Esophagus mucosa (tissue), 1 donor: ENCODE measurements at places on chromosomes 16 and 17.

- peak; percentile 82 for ATAC-seq
Measured at GRCh38 chr17:65627891-65628643, 66.6 kb upstream of the AXIN2 start.

DNA sequence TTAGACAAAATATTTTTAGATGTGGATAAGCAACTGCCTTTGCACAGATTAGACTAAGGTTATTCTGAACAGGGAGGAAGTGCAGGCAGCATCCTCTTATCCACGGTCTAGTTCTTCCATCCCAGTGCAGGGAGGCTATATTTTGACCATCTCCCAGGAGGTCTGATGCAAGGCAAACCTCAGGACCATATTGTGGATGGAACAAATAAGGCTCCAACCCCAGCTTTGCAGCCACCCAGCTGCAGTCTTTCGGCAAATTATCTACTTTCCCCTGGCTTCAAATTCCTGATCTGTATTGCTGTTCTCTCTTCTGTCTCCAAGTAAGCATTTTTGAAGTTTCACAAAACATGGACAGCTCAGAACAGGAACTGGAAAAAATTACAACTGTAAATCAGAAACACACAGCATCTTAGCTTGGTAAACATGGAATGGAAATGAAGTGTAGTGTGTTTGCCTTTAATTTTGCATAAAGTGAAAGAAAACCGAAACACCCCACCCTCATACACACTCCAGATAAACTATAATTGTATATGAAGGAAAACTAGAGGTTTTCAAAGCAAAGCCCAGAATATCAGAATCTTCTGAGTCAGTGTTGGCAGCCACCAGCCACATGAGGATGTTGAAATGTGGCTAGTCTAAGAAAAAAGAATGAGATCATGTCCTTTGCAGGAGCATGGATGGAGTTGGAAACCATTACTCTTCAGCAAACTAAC, 33.5 kb upstream of the MON1B start:
- no peak for ATAC-seq

DNA sequence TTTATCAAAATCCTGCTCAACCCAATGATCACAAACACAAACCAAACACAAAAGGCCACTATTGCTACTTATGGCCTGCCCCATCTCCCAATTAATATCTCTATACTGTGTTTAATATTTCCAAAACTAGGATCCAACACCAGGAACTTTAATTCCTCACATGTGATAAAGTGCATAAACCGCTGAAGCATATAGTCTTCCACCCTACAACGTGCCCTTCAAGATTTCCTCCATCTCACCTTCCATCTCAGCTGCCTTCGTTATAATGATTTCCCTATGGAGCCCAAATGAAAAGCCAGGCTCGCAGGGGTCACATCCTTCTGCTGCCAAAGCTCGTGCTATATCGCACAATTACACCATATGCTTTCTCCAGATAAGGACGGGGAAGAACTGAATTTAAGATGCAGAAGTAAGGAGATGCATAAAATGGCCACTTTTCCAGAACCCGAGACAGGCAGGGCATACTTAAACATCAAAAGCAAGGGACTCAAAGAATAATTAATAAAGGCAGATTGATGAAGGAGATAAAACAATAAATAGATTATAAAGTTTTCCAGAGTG, 1.8 kb downstream of the MYH10 start:
- no peak for ATAC-seq

DNA sequence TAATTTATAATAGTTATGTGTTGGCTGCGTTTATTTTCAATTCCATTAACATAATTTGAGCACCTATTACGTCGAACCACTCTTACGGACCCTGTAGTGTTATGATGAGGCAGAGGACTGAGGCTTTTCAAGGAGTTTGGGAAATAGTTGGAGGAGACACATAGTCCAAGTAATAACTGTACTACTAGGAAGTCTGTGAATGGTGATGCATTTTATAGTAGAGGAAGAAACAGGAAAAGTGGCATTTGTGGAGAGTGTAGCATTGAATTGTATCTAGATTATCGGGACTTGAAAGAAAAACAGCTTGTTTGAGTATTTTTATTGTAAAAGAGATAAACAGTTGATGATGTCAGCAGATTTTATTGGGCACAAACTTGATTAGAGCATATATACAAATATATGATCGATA, 1.7 kb downstream of the NFATC3 start:
- ATAC-seq = no peak

- ATAC-seq = peak; percentile 75
Measured at GRCh38 chr16:29029168-29029994, 44.5 kb downstream of the LAT start.

DNA sequence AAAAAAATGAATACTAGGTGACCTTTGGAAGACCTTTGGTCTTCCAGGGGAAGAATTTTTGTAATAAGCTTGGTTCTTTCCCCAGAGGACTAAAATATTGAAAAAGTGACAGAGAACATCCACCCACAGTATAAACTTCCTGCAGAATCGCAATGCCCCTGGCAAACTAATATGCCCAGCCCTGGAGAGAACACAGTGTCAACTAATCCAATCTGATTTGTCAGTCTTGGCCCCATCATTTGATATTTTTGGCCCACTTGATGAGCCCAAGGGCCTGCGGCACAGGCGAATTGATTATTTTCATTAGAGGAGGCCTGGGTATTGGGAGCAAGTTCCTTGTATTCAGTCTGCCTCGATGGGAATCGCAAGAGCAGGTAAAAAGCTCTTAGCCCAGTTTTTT, 98.4 kb downstream of the MAP2K6 start:
- ATAC-seq = no peak

GRCh38 chr16:81371106-81371505, 56.3 kb downstream of the GAN start:
- no peak for ATAC-seq

- ATAC-seq = no peak
Measured at GRCh38 chr16:80903616-80904015, 99.2 kb upstream of the CDYL2 start.

GRCh38 chr17:9408868-9409829, 166.5 kb downstream of the STX8 start:
- ATAC-seq = no peak

GRCh38 chr16:68512183-68512582, 26.9 kb upstream of the ZFP90 start:
- no peak for ATAC-seq

DNA sequence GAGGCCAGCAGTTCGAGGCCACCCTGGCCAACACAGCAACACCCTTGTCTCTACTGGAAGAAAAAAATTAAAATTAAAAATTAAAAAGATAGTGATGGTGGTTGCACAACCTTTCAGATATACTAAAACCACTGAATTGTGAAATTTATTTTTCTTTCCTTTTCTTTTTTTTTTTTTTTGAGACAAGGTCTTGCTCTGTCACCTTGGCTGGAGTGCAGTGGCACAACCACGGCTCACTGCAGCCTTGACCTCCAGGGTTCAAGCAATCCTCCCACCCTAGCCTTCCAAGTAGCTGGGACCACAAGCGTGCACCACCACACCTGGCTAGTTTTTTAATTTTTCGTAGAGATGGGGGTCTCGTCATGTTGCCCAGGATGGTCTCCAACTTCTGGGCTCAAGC, 254.4 kb downstream of the SLC39A11 start:
- ATAC-seq = no peak

DNA sequence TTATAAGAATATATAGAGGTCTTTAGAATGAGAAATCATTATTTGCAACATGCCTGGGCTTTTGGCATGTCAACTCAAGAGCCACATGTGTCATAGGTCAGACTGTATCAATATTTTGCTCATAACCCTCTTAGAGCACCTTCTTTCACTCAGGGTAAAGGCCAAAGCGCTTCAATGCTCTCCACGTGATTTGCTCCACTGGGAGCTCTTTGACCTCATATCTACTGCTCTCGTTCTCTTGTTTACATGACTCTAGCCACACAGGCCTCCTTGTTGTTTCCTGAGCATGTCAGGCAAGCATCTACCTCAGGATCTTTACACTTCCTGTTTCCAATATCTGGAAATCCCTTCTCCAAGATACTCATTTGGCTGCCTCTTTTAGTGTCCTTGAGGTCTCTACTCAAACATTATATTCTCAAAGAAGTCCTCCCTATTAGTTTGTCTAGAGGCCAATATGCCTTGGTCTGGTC, 148.4 kb downstream of the TOX3 start:
- no peak for ATAC-seq

DNA sequence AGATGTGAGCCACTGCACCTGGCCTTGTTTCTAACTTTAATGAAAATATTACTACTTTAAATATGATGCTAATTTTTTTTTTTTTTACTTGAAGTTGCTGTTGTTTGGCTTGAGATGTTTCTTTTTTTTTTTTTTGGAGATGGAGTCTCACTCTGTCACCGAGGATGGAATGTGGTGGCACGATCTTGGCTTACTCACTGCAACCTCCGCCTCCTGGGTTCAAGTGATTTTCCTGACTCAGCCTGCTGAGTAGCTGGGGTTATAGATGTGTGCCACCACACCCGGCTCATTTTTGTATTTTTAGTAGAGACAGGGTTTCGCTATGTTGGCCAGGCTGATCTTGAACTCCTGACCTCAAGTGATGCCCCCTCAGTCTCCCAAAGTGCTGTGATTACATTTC, 23.6 kb downstream of the IGSF6 start:
- ATAC-seq = peak; percentile 66

DNA sequence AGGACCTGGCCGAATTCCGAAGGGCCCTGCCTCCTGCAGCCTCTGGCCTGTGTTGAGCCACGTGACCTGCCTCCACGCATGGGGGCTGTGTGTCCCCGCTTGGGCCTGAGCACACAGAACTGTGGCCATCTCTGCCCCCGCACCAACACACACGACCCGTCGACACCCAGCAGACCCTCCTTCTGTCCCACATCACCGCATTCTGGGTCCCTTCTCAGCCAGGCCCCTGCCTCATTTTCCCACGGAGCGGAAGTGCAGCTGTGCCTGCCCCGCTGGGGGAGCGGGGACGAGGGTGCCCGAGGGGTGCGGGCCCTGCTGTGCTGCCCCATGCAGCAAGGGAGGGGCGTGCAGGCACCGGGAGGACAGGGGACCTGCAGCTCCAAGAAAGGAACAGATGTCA, 18.4 kb downstream of the NDUFAF8 start:
- ATAC-seq = no peak

GRCh38 chr16:70708366-70709246, 22.8 kb upstream of the MTSS2 start:
- no peak for ATAC-seq

- peak; percentile 84 for ATAC-seq
Measured at GRCh38 chr17:32755045-32755805, 121.7 kb downstream of the MYO1D start.

DNA sequence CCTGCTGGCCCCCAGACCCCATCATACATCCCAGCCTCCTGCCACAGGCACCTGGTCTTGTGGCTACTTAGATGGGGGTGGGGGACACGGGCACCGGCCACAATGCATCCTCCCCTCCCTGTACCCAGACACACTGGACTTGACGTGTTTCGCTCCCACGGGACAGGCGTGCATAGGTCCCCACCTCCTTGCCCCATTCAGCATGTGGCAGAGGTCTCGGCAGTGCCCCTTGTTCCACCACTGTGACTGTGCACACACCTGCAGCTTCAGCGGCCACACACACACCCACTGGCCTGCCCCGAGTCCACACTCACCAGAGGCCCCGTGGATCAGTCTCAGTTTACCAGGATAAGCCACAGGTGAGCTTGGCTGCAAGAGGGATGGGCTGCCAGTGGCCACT, 109.6 kb downstream of the ENGASE start:
- no peak for ATAC-seq

DNA sequence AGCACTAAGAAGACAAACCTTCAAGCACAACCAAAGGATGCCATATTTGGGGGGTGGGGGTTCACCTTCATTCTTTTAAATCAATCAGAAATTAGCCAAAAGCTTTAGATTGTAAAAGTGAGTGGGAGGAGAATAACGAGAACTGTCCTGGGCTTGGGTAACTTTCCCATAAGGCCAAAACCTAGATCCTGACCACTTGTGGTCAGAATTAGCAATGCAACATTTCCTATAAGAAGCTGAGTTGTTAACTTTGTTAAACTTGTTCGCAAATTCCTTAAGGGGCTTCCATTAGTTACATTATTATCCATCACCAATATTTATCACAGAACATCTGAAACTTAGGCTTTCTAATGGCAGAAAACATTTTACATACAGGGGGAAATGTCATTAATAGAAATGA, 25.1 kb downstream of the STAT5B start:
- no peak for ATAC-seq

GRCh38 chr17:39915559-39915958, 2.9 kb downstream of the GSDMB start:
- no peak for ATAC-seq

- no peak for ATAC-seq
Measured at GRCh38 chr16:70760221-70760620, 40.7 kb downstream of the VAC14 start.

GRCh38 chr17:40168262-40168832, 8.9 kb upstream of the RAPGEFL1 start:
- peak; percentile 81 for ATAC-seq

DNA sequence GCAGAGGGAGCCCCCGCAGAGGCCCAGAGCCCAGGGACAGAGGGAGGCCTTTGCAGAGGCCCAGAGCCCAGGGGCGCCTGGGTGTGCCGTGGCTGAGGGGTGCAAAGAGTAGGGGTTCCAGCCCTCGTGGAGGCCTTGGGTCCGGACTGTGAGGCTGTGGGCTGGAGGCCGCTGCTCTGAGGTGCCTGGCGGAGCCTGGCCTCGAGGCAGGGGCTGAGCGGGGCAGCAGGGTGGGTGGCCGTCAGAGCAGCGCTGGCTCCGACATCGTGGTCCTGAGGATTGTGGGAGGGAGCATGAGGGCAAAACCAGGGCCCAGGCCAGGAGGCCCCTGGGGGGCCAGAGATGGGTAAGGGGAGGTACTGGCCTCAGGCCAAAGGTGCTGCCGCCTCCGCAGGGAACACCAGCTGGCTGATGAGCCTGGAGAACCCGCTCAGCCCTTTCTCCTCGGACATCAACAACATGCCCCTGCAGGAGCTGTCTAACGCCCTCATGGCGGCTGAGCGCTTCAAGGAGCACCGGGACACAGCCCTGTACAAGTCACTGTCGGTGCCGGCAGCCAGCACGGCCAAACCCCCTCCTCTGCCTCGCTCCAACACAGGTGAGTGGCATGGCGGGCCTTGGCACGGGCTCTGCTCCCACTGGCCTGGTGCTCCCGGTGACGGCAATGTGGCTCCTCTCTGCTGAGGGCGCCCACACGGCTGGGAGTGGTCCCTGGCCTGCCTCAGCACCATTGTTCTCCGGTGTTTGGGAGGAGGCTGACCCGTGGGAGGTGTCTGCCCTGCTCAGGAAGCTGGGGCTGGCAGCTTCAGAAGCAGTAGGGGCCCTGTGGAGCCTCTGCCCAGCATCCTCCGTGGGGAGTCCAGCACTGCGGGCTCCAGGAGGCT, 33.7 kb downstream of the TSC2 start:
- ATAC-seq = peak; percentile 11

GRCh38 chr16:75092777-75093176, 23.8 kb downstream of the LDHD start:
- no peak for ATAC-seq

GRCh38 chr17:12665263-12666210, at the start of gene MYOCD:
TSS of gene MYOCD (plus strand) at chr17:12665890. CDS start at chr17:12666189, 299 bp downstream.
- no peak for ATAC-seq

GRCh38 chr17:17659340-17659739, 21.9 kb upstream of the RAI1 start:
- no peak for ATAC-seq
